Brain pericyte (primary cell): ENCODE measurements at places on chromosomes 1 and 21.

DNA sequence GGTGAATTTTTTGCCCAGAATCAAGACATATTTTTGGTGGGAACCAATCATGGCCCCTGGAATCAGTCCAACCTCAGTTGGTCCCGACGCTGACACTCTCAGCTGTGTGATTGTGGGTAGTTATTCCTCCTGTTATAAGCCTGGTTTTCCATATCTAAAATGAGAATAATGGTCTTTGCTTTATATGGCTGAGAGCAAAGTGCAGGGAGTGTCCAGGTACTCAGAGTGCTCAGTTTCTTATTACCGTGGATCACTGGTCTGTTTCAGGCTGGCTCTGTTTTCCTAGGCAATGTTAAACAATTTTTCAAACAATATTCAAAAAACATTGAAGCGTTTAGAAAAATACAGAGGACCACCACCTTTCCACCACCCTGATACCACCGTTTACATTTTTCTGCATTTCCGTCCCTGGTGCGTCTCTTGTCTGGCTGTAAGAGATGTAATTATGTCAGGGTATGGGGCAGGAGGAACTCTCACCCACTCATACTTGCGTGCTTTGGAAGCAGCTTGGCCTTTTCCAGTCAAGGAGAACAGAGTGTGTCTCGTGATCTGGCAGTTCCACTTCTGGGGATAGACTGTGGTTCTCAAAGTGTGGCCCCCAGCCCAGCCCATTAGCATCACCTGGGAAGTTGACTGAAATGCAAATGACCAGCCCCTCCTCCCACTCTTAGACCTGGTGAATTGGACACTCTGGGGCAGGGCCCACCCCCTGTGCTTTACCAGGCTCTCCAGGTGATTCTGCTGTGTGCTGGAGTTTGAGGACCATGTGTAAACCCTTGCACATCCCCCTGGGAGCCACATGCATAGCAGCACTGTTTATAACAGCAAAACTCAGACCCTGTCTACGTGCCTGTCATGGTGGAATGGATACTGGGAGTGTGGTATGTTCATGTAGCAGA lies 6.8 kb downstream of the MX1 start:
- no peak for DNase-seq

- peak; percentile 47 for DNase-seq
Measured at GRCh38 chr1:77538956-77539518, 143.4 kb downstream of the ZZZ3 start.

DNA sequence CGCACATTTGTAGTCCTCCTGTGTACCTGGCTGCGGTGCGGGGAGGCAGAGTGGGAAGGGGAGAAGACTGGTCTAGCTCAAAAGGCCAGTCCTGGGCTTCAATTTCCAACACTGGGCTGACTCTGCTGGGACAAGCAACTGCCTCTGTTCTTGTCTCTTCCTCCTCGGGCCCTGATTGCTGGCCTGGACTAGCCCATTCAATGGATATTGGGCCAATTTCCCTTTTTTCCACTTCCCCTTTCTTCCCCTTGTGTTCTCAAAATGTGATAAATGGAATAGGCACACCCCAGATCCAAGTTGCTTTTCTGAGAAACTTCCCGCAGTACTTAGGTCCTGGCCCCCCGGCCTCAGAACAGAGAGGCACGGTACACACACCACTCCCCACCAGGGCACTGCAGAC lies 48.2 kb downstream of the SPSB1 start:
- DNase-seq: no peak

GRCh38 chr1:206012086-206012859 lies 9.1 kb upstream of the RAB7B start:
- no peak for DNase-seq

DNA sequence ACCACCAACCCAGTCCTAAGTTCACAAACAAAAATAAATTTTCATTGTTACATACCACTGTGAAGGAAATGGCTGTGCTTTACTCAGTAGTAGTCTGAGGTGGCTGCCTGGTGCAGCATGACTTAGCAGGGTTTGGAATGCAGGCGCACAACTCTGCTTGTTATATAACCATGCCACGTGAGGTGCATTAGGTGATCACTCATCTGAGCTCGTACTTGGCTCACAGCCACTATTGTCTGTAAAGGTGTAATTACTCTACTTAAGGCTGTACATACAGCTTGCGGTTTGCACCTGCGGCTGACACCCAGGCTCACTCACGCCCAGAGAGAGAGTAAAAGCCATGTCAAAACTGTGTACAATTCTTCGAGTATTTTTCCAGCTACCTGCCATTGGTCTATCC lies 599.4 kb downstream of the LTN1 start:
- DNase-seq: no peak

- no peak for DNase-seq
Measured at GRCh38 chr21:37001441-37001840, 5.1 kb upstream of the RIPPLY3 start.

- DNase-seq: no peak
Measured at GRCh38 chr1:183198463-183198862, 12.4 kb downstream of the LAMC2 start.

DNA sequence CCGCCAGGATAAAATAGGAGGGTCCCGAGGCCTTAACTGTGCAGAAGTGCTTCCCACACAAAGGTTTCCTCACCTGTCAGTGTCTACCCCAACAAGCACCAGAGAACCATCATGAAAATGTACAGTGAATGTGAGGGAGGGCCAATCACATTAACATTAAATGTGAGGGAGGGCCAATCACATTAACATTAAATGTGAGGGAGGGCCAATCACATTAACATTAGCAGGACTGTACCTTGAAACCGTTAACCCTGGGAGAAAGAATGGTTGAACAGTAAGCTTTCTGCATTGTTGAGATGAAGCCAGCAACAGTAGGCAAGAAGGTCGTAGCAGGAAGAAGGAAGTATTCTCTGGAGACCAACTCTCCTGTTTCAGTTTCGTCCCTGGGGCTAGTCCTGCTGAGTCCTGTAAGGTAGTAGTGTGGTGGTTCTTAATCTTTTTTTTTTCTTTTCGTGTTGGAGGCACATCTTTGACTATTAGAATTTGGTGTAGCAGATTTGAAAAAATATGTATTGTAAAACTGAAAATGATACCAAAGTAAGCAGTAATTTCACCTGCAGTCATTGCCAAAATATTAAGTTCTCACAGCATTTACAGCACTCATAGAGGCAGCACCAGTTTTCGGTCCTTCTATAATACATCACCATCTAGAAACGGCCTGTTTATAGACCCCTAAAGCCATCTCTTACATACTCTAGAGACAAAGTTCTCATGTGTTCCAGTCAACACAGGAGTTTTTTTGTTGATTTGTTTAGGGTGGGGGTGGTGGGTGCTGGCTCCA lies 98.6 kb upstream of the PPP2R5A start:
- no peak for DNase-seq

DNA sequence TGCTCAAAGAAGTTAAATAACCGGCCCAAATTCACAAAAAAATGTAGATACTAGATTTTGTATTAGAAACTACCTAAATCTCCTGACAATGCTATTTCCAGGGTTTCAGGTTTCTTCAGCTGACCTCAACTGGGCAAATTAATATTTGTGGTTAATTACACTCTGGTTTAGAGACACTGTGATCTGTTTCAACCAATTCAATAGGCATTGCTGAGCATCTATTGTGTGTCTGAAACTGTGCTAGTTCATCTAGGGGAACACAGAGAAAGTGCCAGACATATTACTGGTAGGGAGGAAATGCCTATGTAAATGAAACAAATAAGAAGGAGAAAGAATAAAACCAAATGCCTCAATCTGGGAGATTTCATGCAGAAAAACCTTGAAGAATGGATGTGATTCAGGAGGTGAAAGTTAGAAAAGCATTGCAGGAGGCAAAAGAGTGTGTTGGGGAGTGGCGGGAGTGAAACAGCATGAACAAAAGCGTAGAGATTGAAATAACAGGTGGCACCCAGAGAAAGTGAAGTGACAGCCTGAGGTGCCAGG lies 51.3 kb upstream of the IVNS1ABP start:
- DNase-seq: no peak

DNA sequence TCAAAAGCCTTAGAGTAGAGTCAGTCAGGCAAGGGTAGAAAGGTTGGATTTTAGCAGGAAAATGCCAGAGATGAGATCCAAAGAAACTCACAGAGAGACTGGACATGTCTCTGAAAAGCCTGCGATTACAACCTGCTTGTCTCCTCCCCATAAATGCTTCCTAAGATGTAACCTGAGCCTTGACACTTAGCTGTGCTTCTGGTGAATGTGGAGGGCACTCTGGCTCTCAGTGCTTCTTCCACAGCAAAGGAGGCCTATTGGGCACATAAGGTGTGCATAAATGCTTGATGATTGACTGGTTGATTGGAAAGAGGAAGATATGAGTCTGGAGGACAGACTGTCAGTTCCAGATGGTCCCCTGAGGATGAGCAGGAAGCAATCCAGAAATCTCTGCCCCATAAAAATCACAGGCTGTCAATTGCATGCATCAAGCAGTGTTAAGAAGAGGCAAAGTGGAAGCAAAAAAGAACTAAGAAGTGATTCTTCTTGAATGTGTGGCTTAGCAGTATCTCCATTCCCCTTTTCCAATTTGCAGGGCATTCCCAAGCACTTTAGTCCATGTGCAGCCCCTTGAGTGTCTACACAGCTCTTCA lies 236.2 kb upstream of the RRP15 start:
- DNase-seq: no peak

GRCh38 chr1:175498002-175498401 lies 245.4 kb downstream of the TNR start:
- no peak for DNase-seq

- no peak for DNase-seq
Measured at GRCh38 chr21:36186081-36186480, 29.5 kb downstream of the DOP1B start.

DNA sequence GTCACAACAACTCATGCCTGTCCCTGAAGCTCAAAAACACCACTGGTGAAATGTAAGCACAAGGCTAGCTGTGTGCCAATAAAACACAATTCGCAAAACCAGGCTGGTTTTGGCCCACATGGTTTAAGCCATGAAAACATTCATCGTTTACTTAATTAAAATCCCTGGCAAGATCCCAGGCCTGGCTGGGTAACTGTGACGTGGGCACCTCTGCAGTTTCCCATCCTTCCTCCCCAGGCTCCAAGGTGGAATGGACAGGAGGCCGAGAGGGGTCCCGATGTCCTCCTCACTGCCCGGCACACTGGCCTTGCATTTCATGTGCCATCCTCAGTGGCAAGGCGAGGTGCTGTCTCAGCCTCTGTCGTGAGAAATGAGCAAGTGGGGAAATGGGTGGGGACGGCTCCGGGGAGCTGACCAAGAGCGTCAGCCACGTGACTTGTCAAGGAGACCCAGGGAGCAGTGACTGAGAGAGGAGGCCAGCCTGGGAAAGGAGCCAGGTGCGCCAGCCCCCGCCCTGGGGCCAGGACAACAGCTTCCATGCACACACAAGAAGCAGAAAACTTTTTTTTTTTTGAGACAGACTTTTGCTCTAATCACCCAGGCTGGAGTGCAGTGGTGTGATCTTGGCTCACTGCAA lies 153.1 kb upstream of the RAB4A start:
- no peak for DNase-seq

- DNase-seq: no peak
Measured at GRCh38 chr1:42420911-42421585, 34.8 kb downstream of the ZMYND12 start.

GRCh38 chr1:155970531-155971167 lies 7.7 kb downstream of the ARHGEF2 start:
- DNase-seq: no peak

DNA sequence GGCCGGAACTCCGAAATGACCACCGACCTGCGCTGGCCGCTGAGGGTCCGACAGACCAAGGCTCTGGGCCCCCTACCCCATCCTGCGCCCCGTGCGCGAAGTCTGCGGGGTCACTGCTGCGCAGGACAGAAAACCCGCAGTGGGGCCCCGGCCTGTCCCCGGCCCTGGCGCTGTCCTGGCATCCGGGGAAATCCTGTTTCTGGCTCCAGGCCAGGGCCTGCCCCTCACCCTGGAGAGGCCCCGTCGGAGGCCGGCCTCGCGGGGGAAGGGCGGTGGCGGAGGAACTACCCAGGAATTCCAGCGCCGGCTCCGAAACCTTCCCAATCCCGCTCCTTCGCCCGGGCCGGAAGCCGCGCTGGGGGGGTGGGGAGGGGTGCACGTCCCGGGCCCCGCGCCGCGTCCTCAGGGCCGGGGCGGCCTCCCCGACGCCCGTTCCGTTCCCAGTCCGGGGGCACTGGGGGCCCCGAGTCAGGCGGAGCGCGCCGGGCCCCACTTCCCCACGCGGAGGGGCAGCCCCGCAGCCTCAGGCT lies 77.0 kb downstream of the MORN1 start:
- no peak for DNase-seq

GRCh38 chr1:156754219-156754618 lies 2.7 kb upstream of the HDGF start:
- no peak for DNase-seq
